Activated CD4-positive, alpha-beta T cell treated with anti-CD3 and anti-CD28 coated beads, Interleukin-10, Interleukin-2, amounts not matched to agents 100 ng/mL and 50 ng/mL, durations not matched to agents 16 hours and 8 hours (primary cell): ENCODE measurements at places on chromosomes 3 and 15.

DNA sequence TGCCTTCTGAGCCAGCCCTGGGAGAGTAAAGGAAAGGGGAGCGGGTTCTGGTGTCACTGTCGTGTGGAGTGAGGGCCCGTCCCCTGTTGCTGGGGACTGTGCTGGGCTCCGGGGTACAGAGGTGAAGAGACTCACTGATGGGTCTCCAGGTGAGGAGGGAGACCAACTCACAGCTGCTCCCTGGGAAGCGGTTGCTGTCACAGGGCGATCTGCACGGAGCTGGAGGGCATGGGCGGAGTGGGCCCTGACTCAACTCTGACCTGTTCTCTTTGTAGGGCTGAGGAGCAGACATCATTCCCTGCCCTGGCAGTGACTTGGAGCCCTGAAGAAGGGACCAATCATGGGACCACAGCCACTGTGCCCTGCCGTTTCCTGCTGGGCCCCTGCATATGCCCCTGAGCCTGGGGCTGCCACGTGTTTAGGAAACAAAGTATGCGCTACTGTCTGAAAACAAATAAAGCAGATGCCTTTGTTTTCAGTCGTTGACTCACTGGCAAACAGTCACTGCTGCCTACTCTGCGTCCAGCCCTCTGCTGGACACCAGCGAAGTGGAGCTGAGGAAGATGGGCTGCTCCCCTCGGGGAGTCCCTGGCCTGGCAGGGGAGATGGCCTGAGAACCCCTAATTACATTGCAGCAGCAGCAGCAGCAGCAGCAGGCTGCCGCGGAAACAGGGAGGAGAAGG is 22.9 kb upstream of the PLXNA1 start:
- DNase-seq, result no peak

- no peak for DNase-seq
These were observed 26.9 kb downstream of the FAM240A start for GRCh38 chr3:46639221-46639620.

DNA sequence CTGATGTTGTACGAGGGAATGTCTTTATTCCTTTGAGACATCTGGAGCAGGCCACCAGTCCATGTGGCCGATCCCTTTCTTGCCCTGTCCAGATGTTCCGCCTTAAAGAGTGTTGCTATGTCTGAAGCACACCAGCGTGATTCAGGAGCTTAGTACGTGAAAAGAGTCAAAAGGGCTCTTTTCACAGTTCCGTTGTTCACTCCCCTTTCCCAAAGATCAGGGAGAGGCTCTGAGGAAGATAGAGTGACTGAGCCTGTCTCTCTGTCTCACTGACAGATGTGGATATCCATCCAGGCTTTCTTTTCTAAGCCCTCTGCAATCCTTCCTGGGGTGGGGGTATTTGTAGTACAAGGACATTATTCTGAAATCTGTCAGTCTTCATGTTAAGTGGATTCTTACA is 262.5 kb upstream of the LRTM1 start:
- no peak for DNase-seq

DNA sequence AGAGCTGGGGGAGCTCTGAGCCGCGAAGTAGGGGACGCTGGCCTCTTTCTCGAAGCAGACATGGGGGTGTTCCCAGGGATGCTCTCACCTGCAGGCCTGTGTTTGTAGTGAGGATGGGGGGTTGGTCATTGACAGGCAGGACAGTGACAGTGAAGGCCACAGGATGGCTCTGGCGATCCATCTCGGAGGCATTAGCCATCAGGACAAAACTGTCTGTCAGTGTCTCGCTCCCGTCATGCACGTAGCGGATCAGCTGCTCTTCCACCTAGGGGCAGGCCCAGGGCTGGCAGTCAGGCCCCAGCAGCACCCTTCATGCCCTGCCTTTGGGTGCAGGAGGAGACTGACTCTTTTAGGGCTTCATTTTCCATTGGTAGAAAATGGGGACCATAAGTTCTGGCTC is 28.0 kb downstream of the CSPG4 start:
- no peak for DNase-seq

DNA sequence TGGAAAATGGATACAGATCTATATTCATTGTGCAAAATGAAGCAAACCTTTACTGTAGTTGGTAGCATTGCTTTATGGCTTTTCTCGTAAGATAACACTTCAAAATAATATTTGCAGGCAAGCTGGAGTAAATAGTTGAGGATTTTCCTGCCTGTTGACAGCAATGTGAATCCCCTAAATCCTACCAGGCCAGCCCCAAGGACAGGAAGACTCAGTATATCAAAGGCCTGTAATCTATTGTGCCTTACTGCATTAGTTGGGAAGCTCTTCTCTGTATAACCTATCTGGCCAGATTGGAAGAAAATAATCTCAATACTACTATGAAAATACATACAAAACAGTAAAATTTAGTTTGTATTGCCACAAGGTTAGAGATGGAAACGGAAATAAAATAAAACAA is 4.6 kb upstream of the GMNC start:
- DNase-seq, result no peak

DNA sequence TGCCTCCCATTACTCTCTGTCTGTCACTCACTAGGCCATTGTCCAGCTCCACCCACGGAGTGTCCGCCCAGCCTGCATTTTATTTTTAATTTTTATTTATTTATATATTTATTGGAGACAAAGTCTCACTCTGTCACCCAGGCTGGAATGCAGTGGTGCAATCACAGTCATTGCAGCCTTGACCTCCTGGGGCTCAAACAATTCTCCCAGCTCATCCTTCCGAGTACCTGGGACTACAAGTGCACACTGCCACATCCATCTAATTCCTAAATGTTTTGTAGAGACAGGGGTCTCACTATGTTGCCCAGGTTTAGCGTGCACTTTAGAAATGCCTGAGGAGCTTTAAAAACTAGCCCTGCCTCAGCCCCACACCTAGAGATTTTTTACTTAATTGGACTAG is 141.5 kb downstream of the LIPC start:
- no peak for DNase-seq

DNA sequence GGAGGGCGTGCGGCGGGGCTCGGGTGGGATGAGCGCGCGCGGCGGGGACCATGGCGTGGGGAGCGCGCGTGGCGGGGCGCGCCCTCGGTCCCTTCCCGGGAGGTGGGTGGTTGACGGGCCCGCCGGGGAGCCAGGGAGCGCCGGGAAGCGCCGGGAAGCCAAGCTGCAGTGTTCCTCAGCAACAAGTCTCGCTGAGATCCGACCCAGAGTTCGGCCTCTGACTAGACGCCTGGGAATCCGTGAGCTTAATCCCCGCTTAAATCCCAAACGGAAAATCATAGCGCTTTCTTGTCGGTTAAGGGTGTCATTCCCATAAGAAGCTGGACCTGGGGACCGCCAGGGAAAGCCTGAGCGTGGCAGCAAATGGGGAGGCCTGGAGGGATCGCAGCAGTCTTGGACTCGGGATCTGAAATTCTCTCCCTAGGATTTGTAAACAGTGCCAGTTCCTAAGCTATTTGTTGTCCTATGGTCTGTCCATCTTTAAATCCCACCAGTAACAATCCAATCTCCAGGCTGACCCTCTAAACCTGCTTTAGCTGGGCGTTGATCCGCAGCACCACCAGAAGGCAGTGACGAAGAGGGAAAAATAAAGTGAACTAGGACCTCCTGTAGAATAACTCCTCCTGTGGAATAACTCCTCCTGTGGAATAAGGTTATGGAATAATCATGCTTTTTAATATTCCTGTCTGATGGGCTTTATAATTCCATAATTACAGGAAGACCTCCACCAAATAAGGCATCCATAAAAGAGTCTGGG is 570 bp upstream of the NEDD4 start:
- DNase-seq, result no peak

GRCh38 chr3:139473155-139473771 is 3.1 kb downstream of the RBP2 start:
- DNase-seq, result no peak

DNA sequence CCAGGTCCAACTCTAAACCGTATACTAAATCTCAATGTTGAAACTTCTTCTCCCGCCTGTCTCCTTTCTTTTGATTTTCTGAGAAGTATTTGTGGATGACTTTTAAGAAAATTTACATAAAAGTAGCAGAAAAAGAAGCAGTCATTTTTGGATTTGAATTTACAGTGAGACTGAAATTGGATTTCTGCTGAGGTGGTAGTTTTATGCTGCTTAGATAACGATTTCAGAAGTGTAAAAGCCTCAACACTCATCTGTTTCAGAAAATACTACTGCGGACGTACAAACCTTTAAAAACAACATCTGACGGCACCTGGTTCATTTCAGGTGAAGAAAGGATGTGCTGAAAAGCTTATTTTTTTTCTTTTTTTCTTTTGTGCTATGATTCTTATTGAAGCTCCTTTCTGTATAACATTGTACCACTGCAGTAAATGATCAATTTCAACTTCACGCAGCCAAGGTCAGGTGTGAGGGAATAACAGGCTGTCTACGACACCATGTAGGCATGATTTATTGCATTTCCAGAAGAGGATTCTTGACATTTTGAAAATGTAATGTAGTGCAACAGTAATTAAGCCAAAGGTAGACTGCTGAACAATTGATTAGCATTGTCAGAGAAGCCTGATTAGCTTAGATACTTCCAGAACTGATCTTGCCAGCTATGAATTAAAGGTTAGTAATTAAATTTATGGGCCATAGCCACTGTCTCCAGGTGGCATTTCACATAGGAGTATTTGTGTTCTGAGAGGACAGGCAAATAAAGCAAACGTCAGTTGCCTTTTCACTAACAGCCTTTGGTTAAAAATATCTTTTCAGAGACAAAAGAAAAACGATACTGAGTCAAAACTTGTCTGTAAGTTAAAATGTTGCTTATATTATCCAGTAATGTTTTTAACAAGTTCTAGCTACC is 134.6 kb upstream of the KBTBD8 start:
- DNase-seq, result no peak

DNA sequence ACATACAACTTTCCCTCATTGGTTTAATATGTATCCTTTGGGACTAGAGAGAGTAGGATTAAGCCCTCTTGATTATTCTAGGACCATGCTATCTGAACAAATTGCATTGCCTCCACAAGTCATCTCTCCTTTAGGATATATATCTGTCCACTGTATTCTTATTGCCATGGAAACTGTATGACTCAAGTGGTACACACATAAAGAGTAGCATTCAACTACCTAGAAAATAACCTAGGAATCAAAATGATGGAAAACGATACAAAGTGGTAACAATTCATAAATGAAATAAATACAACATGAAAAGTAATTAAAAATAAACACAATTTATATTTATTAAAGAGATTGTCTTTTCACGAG is 212.1 kb upstream of the P2RY1 start:
- no peak for DNase-seq

DNA sequence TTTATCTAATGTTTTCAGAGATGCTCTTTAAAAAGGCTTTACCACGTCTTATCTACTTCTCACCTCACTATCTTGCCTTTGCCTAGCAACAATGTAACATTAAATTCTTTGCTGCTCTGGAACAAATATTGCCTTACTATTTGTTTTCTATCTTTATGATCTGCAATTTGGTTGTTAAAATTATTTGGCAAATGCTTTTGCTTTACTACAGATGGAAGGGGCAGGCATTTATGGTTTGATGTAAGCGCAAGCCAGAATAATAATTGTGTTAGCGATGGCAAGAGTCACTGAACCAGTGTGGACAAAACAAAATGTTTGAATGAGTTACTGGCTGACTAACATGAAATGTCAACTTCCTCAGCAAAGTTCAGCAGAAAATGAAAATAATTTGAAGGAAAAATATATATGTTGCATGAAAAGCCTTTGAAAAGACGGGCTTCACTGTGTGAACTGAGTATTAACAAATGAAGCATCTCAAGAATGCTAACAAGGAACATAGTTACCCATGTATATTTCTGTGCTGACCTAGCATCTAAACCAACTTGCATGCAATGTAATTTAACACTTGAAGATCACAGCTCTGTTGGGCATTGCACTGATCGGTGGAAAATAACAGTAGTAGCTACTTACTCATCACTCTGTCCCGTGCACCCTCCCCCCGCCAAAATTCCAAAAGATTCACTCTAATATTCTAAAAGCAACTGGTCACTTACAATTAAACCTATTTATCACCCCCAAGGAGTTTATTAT is 454.0 kb upstream of the ARHGEF26 start:
- no peak for DNase-seq

DNA sequence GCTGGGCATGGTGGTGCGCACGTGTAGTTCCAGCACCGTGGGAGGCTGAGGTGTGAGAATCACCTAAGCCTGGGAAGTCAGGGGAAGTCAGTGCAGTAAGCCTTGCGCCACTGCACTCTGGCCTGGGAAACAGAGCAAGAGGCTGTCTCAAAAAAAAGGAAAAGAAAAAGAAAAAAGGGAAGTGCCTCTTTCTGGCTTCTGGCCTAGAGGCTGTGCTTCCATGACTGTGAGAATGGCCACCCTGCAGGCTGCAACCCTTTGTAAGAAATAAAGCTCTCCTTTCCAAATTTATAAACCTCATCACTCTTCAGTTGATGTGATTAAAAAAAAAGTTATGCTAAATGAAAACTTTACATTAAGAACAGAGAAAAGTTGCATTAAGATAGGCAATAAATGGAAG is 774.3 kb downstream of the TUSC7 start:
- DNase-seq, result no peak

GRCh38 chr3:40432793-40433192 is 24.3 kb upstream of the RPL14 start:
- DNase-seq, result no peak

DNA sequence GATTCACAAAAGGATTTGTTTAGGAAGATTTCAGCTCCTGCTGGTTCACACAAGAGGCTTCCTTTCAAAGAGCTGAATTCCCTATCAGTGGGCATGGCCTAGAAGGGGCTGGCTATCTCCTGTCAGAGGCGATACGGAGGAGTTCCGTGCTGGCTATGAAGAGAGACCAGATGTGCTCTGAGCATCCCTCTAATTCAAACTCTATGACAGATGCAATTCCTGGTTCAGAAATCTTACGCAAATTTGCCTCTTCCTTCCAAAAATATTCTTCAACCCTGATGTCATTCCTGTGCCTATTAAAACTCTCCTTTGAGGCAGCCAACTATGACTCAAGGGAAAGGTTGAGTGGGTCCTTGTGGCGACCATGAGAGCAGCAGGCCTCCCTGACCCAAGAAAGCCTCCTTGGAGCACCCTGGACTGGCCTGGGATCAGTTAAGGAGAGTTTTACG is 139.3 kb upstream of the HES1 start:
- no peak for DNase-seq

DNA sequence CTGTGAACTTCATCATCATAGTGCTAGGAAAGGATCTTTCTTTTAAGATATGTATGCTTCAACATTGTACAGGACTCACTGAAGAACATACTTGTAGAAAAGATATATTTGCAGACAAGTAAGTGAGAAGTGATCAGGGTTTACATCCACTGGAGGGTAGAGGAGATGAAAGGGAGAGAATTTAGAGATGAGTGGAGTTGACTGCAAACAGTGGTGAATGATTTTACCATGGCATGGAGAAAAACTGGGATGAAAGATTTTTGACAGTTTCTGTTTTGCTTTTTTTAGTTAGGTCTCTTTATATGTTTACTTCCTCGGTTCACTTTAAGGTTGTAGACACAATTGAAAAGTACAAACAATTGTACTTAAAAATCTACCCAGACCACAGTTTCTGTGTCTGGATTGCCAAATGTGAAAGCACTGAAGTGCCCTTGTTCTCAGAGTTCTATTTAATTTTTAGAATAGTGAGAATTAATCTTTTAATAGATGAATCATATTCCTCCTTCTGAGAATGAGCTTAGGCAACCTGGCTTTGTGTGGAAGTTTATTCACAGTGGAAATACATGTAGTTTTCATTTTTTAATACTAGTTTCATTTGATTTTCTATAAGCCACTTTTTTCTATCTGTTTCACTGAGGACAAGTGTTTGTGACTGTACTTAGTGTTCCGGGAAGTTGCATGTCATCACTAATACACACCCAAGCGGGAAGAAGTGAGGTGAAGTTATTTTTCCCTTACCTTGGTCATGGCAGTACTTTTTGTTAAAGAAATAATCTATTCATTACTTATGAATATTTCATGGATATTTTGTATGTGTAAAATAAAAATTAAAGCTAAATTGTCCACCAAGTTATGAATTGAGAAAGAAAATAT is 1.8 kb upstream of the GPR171 start:
- peak; percentile 75 for DNase-seq
